ENCODE measurements at places on chromosomes 6 and 20.

DNA sequence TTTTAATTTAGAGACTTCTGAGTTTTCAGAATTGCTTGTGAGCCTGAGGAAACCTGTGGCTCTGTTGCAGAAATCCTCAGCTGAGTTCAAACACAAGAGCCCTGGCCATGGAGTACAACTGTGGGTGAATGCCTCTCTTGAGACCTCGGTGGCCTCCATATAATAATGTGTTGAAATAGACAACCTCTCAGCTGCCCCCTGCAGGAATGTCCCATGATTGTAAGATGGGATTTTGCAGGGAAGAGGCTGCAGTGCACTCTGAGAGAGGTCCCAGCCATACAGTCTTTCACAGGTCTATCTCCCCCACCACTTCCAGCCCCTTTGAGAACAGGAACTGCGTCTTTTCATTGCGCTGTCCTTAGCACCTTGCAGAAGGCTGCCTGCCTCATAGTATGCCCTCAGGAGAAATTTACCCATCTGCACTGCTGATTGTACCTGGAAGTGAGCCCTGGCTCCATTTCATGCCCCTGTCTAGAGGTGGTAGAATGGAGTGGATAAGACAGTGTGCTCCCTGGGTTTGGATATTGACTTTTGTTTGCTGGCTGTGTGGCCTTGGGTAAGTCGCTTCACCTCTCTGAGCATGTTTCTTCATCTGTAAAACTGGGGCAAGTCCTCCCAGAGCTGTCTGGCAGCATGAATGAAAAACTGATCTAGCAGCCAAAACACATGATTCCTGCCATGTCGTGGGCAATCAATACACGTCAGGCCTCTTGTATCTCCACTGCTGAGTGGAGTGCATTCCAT, 16.8 kb upstream of the CDH22 start:
- no peak for DNase-seq

DNA sequence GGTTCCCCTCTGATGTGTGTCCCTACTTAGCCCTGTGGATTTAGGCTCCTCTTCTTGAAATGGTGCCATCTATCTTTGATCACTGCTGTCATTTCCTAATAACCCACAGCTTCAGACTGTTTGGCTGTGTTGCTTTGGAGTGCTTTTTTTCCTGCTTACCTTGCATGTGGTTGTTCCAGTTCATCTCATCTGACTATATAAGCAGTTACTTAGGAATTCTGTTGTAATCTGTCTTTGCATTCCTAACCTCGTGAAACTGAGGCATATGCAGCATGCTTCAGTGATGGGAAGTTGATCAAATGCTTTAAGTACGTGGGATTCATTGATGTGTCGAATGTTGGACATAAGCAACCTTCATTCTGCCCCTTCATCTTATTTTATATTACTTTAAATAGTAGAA, 115.8 kb upstream of the FLRT3 start:
- DNase-seq, result no peak

- no peak for DNase-seq
Measured at GRCh38 chr6:122400462-122401089, 1.1 kb downstream of the HSF2 start.

DNA sequence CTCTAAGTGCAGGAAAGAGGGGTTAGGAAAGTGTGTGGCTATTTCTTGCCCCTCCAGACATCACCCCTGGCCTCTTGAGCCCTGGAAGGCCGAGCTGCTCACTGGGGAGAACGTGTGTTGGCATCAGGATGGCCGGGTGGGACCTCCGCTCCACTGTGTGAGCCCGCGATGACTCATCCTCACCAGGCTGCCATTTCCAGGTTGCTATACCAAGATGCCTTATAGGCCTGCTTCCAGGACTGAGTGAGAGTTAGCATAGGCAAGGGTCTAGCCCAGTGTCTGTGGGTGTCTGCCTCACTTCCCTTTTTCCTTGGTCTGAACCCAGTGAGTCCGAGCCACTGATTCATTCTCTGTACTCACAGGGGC, 105.0 kb downstream of the MRPL14 start:
- DNase-seq, result no peak

GRCh38 chr6:150631984-150632642, 32.4 kb downstream of the PLEKHG1 start:
- no peak for DNase-seq

- DNase-seq, result no peak
Measured at GRCh38 chr6:144644776-144645175, 359.6 kb downstream of the UTRN start.

- no peak for DNase-seq
Measured at GRCh38 chr6:6616656-6617055, 28.1 kb downstream of the LY86 start.

DNA sequence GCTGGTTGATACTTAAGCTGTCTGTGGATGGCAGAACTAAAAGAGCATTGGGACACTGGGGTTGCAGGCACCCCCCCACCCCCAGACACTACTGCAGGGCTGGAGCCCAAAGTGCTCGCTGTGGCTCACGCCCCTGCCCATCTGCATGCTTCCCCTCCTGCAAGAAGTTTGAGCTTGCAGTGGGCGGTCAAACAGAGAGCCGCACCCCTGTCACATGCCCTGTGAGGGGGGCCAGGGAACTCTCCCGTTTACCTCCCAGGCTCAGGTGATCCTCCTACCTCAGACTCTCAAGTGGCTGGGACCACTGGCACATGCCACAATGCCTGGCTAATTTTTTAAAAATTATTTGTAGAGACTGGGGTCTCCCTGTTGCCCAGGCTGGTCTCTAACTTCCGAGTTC, 63.3 kb downstream of the RIOK1 start:
- DNase-seq, result no peak

DNA sequence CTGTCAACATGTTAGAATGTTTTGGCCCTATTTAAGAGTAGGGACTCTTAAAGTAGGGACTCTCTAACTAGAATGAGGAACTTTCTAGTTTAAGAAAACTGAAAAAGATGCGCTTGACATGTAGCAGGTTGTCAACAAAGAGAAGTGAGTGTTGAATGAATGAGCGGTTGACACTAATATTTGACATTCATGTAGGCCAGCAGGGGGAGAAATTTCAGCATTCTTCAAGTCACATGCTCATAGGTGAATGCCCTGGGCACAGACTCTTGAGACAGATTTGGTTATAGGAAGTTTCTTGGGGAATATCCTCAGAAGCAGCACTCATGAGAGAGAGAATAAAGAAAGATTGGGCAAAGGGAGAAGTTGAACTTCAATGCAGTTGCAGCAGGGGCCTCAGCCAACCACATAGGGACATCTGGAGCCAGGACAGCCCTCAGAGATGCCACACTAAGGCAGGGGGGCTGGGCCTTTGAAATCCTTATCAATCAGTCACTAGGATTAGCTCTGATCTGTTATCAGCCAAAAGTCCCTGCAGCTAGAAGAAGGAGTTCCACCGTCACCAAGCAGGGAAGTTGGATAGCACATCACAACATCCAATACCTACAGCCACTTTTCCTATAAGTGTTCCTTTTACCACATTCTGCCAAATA, 145.1 kb upstream of the FKBP1C start:
- DNase-seq, result no peak

DNA sequence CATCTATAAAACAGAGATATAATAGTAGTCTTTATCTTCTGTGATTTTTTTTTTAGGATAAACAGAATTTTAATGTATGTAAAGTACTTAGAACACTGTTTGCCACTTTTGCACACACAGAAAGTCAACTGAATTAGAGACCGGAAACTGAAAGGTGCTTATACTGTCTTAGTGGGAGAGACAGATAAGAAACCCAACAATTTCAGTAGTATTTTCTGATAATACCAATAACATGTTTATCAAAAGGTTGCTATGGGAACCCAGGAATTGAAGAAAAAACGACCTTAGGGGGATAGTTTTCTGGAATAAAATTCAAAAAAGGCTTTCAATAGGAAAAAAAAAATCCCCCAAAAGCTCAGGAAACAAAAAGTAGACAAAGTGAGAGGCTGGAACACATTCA, 138.6 kb downstream of the BCKDHB start:
- DNase-seq, result no peak

DNA sequence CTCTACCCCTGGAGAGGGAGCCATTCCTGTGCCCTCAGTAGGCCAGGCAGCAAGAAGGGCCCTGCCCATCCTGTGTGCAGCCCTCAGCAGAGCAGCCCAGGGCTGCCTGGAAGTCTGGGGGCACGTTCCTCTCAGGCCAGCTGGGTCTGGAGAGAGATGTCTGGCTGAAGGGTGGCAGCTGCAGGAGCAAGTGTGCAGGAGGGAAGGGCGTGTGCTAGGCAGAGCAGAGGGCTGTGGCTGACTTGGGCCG, 62.7 kb downstream of the NOL4L start:
- DNase-seq, result no peak

DNA sequence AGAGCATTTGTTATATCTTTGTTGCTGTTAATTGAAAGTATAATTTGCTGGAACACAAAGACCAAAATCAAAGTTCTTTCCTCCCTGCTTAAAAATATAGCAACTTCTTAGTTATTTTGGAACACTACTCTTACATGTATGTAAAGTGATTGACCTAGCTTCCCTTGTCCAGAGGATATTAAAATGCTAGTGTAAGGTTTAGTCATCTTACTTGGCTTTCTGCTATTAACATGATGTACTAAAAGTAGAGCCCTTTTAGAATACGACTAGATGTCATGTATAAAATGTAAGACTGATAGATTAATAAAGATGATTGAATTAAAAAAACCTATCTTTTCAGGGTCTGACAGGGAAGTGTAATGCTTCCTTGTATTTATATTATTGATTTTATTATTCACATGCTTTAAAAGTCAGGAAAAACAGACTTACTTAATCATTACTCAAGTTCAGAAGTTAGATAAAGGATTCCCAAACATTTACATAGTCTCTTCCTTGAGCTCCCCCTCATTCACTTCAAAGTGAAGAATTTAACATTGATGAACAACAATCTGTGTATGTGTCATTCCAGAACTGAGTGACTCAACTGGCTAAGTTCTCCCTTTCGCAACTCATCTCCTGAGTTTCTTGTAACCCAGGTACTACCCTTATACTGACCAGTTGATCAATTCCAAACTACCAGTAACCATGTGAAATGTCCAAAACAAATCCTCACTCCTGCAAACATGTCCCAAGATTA, 50.9 kb downstream of the BTBD9 start:
- DNase-seq, result no peak

DNA sequence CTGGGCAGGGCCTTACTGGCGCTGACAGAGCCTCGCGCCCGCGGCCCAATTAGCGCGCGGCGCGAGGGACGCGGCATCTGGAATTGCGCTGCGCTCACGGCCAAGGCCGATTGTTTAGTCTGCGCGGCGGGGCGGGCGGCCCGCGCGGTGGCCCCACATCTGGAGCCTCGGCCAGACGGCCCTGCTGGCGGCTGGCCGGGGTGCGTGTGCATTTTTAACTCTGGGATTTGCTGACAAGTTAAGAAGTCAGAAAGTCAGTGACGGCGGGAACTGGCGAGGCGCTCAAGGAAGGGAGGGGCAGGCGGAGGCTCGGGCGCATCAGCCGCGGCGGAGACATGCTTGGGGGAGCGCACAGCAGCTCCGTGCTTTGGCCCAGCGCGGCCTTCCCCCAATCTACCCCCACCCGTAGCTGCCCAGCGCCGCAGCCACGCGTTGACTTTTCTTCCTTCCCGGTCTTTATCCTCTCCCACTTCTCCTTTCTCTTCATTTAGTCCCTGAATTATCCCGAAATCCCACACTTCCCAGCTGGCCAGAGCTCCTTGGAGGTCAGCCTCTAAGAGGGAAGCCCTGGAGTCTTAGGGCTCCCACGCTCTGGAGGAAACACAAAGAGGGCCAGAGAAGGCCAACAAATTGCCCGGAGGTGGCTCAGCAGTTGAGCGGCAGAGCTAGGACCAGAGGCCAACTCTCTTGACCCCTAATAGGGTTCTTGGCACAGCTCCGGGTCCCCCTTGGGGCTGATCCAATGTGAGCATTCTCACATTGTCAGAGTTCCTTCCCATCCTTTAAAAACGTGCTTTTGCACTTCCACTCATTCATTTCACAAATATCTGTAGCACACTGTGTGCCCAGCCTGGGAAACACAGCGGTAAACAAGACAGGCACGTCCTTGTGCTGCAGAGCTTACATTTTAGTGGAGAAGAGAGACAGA, 40.8 kb upstream of the FOXP4 start:
- DNase-seq, result no peak

DNA sequence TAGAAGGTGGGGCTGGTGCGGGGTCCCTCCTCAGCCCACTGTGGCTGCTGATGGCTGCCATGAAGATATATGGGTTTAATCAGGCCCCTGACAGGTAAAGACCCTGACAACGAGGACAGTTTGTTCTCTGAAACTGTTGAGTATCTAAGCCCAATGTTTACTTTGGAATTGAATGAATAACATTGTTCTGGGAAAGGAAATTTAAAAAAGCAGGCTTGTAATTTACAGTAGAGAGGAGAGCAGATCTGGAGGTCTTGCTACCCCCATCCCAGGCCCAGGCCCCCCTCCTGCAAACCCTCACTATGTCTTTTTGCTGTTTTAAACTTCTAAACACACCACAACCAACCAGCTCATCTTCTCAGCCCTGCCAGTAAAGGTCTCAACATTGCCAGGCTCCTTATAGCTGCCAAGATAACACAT, 171.3 kb downstream of the CDC5L start:
- DNase-seq, result no peak

DNA sequence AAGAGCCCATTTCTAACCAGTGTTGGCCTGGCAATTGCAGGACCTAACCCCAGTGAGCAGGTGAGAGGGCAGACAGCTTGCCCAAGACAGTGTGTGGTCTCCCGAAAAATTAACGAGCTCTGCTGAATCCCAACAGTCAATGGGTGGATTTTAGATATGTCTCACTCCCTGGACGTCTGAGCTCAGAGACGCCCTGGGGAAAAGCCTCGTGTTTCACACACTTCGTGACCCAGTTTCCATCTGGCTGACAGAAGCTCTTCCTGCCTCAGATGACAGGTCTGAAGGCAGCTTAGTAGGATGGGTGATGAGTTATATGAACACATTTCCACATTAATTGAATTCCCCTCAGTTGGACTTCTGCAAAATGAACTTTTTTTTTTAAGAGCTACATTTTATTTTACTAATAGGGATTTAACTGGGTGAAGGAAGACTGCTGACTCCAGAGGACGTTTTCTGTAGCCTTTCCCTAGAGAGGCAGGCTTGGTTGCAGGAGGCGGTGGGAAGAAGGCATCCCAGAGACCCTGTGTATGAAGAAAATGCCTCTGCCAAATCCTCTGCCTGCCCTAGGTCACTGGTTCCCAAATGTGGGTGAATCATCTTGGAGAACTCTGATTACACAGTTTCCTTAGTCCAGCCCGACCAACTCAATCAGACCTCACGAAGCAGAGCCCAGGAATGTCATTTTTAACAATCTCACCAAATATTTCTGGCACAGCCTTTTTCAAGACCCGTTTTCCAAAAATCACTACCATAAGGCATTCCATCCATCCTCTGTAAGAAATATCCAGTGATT, 71.7 kb upstream of the LY86 start:
- no peak for DNase-seq
